Left cardiac atrium (tissue), 4 donors: ENCODE measurements at places on chromosomes 4 and X. TPM values are rescaled to one million over a fixed set of nuclear protein-coding genes. Genes with fewer than 3 reads are reported as not detected.

DNA sequence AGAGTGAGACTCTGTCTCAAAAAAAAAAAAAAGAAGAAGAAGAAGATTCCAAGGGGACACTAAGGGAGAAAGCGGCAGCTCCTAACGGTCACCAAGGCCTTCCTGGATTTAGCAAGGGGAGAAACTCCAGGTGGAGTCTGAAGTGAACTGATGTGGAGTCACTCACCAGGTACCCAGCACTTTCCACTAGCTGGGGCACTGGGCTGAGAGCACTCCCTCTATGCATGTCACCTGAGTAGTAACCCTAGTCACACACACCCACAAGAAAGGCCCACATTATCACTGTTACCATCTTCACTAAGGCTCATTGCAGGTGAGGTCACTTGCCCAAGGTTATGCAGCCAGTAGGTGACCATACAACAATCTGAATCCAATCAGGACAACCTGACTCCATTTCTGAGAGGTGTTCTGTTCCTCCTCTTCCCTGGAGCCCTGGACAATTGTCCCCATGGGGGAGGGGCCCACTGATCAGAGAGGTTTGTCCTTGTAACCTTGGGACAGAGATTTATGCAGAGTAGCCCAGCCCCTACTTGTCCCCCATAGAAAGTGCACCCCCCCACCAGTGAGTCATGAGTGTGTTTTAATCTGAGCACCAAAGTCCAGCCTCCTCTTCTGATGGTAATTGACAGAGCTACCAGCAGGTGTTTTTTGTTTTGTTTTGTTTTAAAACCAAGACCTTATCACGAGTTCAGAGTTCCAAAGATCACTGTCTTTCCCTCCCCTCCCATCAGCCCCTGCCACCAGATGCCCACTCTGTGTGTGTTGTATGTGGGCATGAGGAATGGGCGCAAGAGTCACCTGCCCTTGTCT is 5.9 kb upstream of the SASH3 start:
- DNase-seq = no peak

GRCh38 chr4:172813359-172813923 is 355.2 kb upstream of the GALNT7 start:
- no peak for DNase-seq

DNA sequence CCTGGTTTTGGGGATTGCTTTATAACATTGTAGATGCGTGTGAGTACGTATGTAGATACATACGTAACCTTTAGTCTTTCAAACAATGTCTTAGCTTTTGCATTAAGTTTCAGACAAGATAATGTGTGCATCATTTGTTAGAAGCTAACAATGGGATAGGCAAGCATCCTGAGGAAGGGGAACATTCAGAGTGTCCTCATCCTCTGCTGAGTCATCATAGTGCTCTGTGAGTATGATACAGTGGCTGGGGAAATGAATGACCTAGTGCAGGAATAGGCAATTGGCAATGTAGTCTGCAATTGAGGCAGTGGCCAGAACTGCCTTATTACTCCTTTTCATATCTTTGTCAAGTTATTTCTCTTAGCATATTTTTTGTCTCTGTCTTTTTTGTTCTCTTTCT is 7.3 kb downstream of the NAP1L5 start:
- no peak for DNase-seq

GRCh38 chr4:159564615-159565014 is 461.7 kb downstream of the RAPGEF2 start:
- no peak for DNase-seq

GRCh38 chrX:72125331-72126047 is 6.2 kb downstream of the RTL5 start:
- no peak for DNase-seq

DNA sequence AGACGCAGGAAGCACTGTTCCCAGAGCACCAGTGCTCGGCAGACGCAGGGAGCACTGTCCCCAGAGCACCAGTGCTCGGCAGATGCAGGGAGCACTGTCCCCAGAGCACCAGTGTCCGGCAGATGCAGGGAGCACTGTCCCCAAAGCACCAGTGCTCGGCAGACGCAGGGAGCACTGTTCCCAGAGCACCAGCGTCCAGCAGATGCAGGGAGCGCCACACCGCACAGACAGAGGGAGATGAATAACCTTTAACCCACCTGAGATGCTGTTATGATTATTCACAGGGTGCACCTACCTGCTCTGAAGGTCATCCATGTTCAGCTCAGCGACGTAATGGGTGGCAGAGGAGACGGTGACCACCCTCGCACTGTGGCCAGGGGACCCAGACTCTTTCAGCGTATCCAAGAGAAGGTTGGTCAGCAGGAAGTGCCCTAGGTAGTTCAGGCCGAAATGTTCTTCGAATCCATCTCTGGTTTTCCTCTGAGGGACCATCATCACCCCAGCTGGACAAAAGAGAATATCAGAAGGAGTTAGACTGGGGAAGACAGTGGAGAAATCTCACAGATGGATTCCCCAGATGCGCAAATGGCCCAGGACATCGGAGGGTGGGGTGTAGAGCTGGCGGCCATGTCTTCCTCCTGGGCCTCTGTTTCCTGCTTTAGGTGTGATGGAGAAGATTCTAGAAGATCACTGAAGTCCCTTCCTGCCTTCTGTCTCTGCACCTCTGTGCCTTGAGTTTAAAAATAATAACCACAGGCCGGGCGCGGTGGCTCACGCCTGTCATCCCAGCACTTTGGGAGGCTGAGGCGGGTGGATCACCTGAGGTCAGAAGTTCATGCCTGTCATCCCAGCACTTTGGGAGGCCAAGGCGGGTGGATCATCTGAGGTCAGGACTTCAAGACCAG is 234.1 kb downstream of the DHRSX start:
- DNase-seq = no peak

DNA sequence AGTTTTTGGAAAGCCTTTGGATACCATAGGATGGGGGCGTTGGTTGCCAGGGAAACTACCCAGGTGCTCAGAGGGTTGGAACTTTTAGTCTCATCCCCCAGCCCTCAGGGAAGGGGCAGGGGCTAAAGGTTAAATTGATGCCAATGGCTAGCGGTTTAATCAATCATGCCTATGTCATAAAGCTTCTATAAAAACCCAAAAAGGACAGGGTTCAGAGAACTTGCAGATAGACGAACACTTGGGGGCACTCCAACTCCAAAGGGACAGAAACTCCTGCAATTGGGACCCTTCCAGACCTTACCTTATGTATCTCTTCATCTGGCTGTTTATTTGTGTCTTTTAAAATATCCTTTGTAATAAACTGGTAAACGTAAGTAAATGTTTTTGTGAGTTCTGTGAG is 30.0 kb upstream of the GPR173 start:
- no peak for DNase-seq

- DNase-seq = no peak
Observed at GRCh38 chr4:16588651-16589050, 309.8 kb downstream of the LDB2 start.

Gene CD40LG
- total RNA-seq = not detected

Gene DMRTC1B
- total RNA-seq = not detected

Gene SYTL5
- total RNA-seq = not detected

DNA sequence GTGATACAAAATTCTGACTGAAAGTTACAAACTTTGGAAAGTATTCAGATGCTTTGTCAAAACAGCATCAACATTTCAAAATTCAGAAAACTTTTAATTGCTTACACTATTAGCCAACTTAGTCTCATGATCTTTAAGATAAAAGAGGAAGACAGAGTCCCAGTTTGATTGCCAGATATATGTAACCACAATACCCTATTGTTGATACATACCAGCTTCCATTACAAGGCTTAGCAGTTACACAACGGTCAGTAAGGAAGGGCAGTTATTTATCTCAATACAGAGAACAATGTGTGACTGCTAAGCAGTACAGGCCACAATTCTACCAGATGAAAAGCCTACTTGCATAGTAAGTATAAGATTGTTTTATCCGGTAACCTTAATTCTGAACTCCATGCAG is 138.4 kb downstream of the SPANXN3 start:
- no peak for DNase-seq
